Stimulated activated naive CD4-positive, alpha-beta T cell (primary cell): ENCODE measurements at places on chromosomes 16 and 17.

- no peak for DNase-seq
Observed at GRCh38 chr16:1377406-1378010, 25.8 kb downstream of the GNPTG start.

GRCh38 chr17:67162771-67163170 lies 82.2 kb downstream of the HELZ start:
- no peak for DNase-seq

GRCh38 chr17:74161503-74161875 lies 42.0 kb upstream of the RPL38 start:
- DNase-seq: no peak

DNA sequence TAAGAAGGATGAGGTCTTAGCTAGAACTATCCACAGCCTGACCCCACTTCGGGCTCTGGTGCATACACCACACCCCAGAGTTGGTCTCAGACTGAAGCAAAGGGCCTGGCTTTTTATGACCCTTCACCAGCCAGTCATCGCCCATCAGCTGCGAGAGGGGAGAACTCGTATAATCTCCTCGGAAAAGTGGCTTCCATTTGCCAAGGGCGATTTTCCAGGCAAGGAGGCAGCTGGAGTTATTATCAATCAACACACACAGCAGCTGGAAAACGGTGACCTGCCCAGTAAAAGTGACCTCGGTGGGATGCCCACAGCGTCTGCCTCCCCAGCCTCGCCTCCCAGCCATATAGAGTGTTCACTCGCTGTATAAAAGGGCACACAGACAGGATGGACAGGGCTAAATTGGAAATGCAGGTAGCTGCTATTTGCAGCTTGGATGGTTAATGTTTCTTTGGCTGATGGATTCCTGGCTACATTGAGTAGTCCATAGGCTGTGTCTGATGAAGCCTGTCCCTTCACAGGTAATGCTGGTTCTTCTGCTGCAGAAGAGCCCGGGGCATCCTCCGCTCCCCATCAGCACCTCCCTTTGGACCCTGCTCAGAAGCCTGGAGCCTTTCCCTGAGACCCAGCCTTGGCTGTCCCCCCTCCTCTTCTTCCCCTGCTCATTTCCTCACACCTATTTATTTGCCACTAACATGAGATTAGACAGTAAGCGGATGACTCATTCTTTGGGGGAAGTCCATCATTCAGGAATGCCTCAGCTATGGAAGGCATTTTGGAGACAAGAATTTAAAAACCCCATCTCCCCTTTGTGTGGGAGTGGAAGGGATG lies 45.7 kb downstream of the TMEM186 start:
- no peak for DNase-seq

DNA sequence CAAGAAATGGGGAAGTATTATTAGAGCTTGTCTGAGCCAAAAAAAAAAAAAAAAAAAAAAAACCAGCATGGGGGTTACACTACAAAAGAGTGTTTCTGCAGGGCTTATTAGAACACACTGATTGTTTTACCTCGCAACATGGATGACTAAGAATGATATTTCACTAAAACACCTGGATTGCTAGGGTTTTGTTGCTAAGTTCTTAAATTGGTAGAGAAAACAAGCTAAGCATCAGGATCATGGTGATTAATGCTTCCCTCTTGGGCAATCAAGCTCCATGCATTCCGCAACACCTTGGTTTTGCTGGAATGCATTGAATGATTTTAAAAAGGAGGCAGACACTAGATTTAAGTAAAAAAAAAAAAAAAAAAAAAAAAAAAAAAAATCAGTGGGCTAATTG lies 931.4 kb upstream of the CDH8 start:
- DNase-seq: no peak

- DNase-seq: peak; percentile 49
Observed at GRCh38 chr16:9091867-9092281, 430 bp downstream of the HAPSTR1 start.

- DNase-seq: no peak
Observed at GRCh38 chr16:69932691-69933392, 18.3 kb upstream of the CLEC18A start.

GRCh38 chr16:77133706-77134105 lies 57.3 kb upstream of the MON1B start:
- no peak for DNase-seq

DNA sequence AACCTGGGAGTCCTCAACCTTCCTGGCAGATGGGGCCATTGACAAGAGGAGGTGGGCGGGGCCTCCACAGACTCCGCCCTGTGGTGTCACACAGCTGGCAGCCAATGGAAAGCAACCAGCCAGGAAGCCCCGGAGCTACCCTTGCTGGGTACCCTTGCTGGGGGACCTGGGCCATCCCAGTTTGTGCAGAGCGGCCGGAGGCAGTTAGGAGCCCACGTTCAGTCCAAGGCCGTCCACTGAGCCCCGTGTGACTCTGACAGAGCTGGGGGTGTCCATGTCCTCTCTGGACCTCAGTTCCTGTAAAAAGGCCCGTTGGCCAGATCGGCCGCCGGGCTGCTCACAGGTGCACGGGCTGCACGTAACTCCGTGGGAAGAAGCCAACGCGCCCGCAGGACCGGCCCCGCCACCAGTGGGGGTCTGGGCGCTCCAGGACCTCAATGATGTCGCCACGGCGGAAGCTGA lies 17.1 kb upstream of the FAM83G start:
- peak; percentile 24 for DNase-seq

GRCh38 chr17:35076874-35077273 lies 13.4 kb upstream of the RFFL start:
- no peak for DNase-seq

- no peak for DNase-seq
Observed at GRCh38 chr17:57203040-57203439, 53.3 kb upstream of the MSI2 start.

DNA sequence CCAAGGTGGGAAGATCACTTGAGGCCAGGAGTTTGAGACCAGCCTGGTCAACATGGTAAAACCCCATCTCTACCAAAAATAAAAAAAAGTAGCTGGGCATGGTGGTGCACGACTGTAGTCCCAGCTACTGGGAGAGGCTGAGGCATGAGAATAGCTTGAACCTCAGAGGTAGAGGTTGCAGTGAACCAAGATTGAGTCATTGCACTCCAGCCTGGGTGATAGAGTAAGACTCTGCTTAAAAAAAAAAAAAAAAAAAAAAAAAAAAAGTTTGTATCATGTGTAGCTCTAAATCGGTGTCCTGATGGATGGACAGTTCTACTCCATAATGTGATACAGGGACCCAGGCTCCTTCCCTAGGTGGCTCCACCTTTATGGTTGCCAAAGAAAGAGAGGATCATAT lies 497.1 kb upstream of the RBFOX1 start:
- no peak for DNase-seq

- no peak for DNase-seq
Observed at GRCh38 chr16:67429053-67429798, 1.7 kb upstream of the HSD11B2 start.

DNA sequence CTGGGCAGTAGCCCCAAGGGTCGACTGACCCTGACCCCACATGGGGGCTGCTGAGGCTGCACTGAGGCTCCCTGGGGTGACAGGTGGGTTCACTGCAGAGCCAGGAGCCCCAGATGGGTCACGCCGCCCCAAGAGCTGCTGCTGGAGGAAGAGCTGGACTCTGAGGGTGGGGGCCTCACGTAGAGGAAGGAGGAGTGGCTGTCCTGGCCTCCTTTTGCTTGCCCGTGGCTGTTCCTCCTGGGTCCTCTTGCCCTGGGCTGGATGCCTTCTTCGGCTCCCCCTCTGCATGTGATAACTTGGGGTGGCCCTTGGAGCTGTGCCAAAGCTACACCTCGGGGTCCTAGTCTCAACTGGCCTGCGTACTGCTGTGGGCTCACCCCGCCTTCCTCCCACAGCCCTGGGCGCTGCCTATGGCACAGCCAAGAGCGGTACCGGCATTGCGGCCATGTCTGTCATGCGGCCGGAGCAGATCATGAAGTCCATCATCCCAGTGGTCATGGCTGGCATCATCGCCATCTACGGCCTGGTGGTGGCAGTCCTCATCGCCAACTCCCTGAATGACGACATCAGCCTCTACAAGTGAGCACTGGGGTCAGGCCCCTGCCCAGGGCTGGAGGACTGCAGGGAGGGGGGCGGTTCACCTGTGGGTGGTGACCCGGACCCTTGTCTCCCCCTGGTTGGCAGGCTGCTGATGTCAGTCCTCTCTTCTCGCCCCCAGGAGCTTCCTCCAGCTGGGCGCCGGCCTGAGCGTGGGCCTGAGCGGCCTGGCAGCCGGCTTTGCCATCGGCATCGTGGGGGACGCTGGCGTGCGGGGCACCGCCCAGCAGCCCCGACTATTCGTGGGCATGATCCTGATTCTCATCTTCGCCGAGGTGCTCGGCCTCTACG lies 1.1 kb upstream of the AMDHD2 start:
- no peak for DNase-seq

DNA sequence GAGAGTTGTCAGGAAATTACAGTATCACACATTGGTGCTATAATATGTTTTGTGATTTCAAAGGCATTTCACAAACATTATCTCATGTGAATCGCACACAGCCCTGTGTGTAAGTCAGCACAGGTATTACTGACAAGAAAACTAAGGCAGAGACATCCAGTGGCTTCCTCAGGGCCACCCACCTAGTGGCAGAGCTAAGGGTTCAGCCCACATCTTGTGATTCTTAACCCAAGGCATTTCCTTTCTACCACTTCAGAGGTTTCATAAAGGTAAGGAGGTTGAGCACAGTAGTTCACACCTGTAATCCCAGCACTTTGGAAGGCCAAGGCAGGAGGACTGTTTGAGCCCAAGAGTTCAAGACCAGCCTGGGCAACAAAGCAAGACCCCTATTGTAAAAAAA lies 58.2 kb downstream of the STX8 start:
- DNase-seq: peak; percentile 2

DNA sequence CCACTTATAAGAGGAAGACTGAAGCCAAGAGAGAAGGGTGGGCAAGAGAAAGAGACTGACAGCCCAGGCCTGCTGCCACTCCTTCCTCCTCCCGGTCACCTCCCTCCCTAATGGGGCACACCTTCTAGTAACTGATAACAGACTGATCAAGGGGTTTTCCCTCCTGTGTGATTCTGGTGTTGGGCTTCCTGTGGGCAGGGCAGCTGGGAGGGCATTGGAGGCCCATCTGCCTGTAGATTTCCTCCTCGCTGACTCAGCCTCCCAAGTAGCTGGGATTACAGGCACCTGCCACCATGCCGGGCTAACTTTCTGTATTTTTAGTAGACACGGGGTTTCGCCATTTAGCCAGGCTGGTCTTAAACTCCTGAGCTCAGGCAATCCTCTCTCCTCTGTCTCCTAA lies 16.2 kb downstream of the CA4 start:
- no peak for DNase-seq

DNA sequence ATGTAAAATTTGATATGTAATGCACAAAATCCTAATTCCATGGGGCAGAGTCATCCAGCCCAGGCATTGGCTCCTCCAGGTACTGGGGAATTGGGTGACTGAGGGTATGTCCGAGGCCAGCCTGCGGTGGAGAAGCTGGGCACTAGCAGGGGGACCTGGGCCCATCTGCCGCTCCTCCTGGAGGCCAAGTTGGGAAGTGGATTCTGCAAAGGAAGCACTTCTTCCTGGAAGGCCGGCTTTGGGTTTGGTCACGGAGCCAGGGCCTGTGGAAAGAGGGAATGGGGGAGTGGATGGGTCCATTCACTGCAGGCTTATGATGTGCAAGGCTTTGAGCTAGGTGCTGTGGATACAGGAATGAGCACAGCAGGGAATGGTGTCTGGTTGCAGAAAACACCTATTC lies 85.8 kb downstream of the GNAO1 start:
- no peak for DNase-seq

GRCh38 chr17:2025622-2026309 lies 632 bp upstream of the RTN4RL1 start:
- peak; percentile 13 for DNase-seq

DNA sequence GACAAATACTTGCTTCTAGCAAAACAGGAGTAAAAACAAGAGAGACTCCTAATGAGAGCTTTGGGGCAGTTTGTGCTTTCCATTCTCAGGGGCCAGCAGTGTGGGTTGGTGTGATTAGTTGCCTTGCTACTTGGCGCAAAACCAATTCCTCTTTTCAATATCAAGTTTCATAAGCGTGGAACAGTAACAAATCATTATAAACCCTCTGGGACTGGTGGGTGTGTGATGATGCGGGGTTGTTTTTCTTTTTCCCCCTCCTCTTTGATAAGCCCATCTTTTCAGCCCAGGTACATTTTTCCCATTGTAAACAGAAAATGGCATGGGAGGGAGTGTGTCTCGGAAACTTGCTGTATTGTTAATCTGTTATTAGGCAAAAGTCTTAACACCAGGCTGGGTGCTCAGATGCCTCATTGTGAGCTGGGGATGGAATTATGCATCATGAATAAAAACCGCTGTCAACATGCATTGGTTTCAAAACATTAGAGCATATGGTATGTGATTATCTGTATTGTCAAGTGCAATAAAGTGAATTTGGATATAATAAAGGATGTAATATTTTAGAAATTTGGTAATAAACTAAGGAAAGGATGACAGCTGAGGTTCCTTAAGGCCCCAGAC lies 166.4 kb downstream of the CCDC182 start:
- DNase-seq: no peak

DNA sequence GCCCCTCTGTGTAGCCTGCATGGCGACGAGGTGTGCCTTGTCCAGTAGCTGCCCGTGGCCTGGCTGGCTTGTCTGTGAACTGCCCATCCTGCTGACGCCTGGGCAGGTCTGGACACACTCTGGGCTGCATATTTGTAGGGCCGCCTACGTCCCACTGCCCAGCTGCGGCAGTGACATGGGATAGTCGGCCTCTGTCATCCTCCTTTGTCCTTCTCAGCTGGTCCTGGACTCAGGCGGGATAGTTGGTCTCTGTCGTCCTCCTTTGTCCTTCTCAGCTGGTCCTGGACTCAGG lies 14.5 kb downstream of the CARD14 start:
- no peak for DNase-seq

DNA sequence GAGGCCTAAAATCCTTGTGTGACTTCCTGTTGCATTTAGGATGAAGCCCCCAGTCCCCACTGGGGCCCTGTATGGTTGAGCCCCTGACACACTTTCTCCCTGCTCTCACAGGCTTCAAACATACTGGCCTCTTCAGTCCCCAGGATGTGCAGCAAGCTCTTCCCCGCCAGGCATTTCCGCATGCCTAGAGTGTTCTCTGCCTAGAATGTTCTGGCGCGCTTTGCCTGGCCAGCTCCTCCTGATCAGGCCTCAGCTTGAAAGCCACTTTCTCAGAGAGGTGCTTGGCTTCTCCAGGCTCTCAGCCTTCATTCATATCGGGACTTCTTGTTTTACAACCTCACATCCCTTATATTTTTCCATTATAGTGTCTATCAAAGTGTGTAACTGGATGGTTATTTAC lies 123.7 kb downstream of the SPACA3 start:
- DNase-seq: no peak
